ENCODE measurements at places on chromosomes 2 and 18. TPM values are rescaled to one million over a fixed set of nuclear protein-coding genes. Genes with fewer than 3 reads are reported as not detected.

LAMA1 gene
- not detected for polyA plus RNA-seq

MITD1 gene
- polyA plus RNA-seq = 37.1 TPM

DUSP11 gene
- polyA plus RNA-seq = 26.2 TPM

ARHGAP15 gene
- polyA plus RNA-seq = not detected

LNPK gene
- polyA plus RNA-seq = 10.8 TPM

GRCh38 chr2:40690525-40690924 is 238.6 kb upstream of the SLC8A1 start:
- DNase-seq = no peak

DNA sequence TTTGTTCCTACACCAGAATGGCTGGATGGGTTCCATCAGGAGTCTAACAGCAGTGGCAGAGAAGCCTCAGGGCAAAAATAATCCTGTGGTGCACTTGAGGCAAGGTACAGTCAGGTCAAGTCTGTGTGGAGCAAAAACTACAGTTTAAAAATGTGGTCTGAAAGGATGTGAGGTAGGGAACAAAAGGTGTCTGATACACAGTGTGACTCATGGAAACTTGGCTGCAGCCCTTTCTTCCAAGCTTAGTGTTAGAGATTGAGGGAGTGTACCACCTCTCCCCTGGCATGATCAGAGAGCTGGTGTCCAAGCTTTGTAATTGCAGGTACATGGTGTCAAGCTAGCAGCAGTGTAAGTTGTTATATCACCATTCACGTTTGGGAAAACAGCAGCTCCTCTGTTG is 8.9 kb downstream of the ANKAR start:
- no peak for DNase-seq

DNA sequence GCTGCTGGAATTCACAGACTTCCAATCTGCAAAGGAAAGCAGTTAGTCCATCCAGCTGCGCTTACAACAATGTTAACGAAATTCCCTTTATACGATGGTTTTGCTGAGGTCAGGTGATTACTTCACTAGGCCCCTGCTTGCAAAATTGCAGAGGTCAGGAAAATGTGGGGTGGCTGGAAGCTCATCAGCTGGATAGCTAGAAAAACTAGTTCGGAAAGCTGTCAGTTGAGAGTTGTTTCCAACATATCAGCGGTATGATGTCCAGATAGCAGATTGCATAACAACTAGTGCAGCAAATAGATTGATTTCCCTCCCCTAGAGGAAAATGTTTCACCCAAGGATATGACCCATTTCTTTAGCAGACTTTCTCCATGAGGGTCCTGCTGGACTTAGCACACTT is 2021.1 kb upstream of the CELF4 start:
- no peak for DNase-seq

GRCh38 chr2:99780276-99780675 is 290.5 kb upstream of the REV1 start:
- DNase-seq = no peak

DNA sequence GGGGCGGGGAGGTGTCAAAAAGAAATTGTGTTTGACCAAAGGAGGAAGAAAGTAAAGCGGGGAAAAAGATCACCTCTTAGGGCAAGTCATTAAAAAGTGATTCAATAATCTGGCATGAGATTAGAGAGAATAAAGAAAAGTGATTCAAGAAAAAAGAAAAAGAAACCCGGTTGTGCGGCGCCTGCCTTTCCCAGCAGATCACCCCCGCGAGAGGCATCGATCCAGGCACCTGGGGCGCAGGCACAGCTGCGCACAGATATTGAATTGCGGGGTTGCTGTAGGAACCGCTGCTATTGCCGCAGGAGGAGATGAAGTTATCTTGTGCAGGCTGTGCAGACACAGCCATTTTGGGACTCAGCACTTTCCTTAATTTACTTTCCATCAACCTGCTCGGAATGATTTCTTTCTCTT is 71.2 kb downstream of the PLB1 start:
- peak; percentile 17 for DNase-seq

DNA sequence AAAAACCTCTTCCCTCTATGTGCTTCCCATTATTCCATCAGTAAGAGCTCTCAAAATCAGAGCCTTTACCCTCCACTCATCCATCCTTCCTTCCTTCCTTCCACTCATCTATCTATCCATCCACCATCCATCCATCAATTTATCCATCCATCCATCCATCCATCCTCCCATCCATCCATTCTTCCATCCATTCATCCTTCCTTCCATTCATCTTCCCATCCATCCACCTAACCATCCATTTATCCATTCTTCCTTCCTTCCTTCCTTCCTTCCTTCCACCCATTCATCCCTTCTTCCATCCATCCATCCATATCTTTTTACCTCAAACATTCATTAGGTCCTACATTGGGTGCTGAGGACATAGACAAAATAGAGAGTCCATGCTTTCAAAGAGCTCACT is 19.4 kb upstream of the KCNF1 start:
- DNase-seq = no peak

- DNase-seq = no peak
Observed at GRCh38 chr18:42288129-42288528, 333.1 kb downstream of the PIK3C3 start.

DNA sequence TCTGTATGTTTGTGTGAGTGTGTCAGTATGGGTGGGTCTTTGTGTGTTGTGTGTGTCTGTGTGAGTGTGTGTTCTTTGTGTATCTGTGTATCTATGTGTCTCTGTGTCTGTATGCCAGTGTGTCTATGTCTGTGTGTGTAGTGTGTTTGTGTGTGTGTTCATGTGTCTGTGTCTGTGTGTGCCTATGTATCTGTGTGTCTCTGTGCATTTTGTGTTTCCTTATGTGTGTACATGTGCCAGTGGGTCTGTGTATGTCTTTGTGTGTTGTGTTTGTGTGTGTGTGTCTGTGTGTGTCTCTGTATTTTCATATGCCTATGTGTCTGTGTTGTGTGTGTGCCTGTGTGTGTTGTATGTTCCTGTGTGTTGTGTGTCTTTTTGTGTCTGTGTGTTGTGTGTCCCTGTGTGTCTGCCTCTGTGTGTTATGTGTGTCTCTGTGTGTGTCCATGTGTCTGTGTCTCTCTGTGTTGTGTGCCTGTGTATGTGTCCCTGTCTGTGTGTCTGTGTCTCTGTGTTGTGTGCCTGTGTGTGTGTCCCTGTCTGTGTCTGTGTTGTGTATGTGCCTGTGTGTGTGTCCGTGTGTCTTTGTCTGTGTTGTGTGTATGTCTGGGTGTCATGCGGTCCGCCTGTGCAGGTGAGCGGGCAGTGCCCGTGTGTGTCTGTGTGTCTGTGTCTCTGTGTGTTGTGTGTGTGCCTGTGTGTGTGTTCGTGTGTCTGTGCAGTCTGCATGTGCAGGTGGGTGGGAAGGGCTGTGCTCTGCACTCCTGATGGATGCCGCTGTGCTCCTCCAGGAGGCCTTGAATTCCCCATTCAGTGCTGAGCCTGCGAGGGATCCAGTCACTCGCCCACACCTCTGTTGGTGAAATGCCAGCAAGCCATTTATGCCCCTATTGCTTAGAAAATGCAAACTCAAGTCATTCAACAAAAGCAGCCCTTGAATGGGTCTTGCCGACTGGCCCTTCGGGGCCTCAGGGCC is 37.4 kb downstream of the KLHL29 start:
- no peak for DNase-seq

GRCh38 chr2:15425712-15426111 is 135.4 kb downstream of the NBAS start:
- no peak for DNase-seq

DNA sequence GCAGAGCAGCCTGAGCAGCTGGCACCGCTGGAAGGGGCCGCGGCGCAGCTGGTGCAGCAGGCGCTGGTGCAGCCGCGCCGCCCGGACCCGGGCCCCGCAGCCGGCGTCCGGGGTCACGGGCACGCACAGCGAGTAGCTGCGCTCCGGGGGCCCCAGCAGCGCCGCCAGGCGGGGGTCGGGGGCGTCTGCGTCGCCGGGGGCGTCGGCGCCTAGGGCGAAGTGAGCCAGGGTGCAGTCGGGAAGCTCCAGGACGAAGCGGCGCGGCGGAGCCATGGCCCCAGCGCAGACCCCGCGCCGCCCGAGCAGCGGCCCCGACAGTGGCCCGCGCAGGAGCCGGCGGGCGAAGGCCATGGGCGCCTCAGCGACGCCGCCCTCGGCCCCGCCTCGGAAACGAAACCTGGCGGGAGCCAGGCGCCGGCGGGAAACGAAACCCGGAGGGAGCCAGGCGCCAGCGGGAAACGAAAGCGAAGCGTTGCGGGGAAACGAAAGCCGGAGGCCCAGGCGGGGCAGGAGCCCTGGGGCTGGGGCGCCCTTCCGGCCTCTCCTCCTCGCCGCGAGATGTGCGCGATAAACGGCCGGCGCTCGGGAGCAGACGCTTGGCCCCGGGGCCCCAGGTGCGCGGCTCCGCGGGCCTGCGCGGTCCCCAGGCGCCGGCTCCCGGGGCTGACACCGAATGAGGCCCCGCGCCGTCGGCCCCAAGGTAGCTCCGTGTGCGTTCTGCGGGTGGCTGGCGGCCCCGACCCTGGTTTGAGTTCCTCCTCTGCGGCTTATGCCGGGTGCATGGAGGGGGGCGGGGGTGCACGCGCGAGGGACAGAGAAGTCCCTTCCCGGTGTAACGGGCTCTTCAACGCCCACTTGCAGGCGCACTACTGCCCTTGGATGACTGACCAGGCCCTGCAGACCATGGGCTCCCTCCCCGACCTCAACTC is at the start of gene CMPK2:
TSS of gene CMPK2 (minus strand) at position 562 of the 929 bp plus-strand sequence. CDS start at position 351, 211 bp downstream.
- peak; percentile 41 for DNase-seq

- DNase-seq = no peak
Observed at GRCh38 chr2:217127744-217128143, 267.9 kb upstream of the TNP1 start.

DNA sequence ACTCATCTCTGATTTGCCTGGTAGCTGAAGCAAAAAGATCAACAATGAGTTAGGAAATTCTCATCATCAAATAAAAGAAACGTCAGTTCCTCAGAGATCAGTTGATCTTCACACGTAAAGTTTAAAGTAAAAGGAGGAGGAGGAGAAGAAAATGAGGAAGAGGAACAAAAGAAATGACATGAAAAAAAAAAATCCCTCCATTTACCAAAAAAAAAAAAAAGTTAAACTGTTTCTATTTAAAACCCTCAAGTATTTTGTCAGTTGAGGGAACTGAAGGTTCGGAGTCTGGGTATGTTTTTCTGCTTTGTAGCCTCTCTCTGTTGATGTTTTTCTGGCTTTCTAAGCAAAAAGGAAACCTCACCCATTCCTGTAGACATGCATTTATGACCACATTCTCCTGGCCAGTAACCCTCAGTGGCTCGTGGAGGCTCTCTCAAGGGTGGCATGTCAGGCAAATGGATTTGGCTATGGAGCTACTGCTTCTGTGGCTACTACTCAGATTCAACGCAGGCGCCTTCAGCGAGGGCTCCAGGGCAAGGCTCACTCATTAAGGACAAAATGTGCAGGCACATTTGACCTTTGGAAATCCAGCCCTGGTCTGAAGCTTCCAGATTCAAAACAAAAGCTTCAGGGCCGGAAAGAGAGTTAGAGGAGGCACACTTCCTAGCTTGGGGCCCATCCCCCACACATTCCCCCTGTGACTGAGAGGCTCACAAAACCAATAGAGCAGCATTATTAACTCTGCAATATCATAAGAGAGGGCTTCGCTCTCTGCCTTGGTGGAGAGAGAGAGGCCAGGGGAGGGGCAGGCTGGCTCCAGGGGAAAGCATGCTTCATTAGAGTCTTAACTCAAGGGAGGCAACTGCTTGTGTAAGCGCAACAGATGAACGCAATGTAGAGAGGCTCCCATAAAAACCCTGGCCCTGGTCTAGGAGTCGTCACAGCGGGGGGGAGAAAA is 22.3 kb downstream of the KLF7 start:
- DNase-seq = no peak

GRCh38 chr2:221571551-221572218 is 419 bp downstream of the EPHA4 start:
- no peak for DNase-seq

GRCh38 chr2:527581-527980 is 149.6 kb downstream of the TMEM18 start:
- DNase-seq = no peak

- DNase-seq = no peak
Observed at GRCh38 chr2:151637271-151637781, 97.0 kb downstream of the NEB start.

All from A549 (cell line).